ENCODE measurements at places on chromosomes 12 and 14.

GRCh38 chr14:86243158-86243557 is 713.2 kb downstream of the FLRT2 start:
- DNase-seq, result no peak

DNA sequence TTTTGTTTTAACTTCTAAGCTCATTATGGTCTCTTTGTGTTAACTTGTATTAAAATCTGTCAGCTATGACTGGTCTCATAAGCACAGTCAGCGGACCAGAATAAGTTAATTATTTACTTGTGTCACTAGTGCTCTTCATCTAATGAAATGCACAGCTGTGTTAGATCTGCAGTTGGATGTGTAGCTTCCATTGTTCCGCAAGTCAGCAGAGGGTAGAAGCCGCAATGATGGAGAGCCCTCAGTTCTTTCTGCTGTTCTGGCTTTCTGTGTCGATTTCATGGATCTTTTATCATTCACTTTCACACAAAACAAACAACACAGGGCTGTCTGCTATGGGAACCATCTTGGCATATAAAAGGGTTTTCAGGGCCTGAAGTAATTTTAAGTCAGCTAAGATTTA is 89.3 kb upstream of the RFX4 start:
- DNase-seq, result no peak

- DNase-seq, result no peak
These were observed 114.2 kb downstream of the KCNK10 start for GRCh38 chr14:88208858-88209257.

DNA sequence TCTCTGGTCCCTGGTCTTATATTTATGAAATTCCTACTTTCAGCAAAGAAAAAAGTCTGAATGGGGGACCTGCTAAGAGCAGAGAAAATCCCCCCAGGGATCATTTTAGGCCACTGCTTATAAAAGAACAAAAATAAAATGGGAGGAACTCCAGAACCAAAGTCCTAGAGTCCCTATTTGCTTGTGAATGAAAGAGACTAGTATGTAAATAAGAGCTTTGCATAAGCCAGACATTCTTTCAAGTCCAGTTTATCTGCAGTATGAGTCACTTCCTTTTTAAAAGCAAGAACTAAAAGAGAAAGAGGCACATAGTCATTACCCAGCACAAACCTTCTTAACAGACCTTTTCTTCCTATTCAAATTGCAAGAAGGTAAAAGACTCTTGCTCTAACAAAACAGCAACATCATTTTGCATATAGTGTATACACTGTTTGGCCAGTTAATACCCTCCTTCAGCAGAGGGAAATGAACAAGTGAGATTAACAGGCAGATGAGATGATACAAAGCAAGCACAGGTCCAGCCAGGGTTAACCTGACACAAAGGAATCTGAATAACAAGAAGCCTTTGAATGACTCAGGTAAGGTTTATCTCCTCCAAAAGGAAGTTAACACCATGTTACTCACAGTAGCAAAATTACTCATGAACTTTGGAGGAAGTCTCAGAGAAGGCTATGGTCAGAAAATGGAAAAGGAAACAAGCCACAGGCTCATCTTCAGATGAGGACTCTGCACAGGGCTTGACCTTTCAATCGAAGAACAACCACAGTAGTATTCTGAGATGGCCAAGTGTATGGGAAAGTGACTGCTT is 87.3 kb downstream of the PHLDA1 start:
- DNase-seq, result no peak
